Naive B cell (primary cell): ENCODE measurements at places on chromosomes 3 and 15. TPM values are rescaled to one million over a fixed set of nuclear protein-coding genes. Genes with fewer than 3 reads are reported as not detected.

CCDC66 gene
- 12.7 TPM for polyA plus RNA-seq

SPINK8 gene
- not detected for polyA plus RNA-seq

OCA2 gene
- 0.09 TPM for polyA plus RNA-seq

MUC13 gene
- polyA plus RNA-seq: not detected

UTS2B gene
- polyA plus RNA-seq: not detected

KLHL40 gene
- not detected for polyA plus RNA-seq

PIK3CB gene
- polyA plus RNA-seq: 3.0 TPM

PRR20G gene
- not detected for polyA plus RNA-seq

SHF gene
- polyA plus RNA-seq: 2.3 TPM

CDHR4 gene
- polyA plus RNA-seq: not detected

SLC12A1 gene
- not detected for polyA plus RNA-seq

BNC1 gene
- polyA plus RNA-seq: not detected

CIB2 gene
- polyA plus RNA-seq: 0.57 TPM

SLC6A11 gene
- not detected for polyA plus RNA-seq
